ENCODE measurements at places on chromosomes 1 and 21.

DNA sequence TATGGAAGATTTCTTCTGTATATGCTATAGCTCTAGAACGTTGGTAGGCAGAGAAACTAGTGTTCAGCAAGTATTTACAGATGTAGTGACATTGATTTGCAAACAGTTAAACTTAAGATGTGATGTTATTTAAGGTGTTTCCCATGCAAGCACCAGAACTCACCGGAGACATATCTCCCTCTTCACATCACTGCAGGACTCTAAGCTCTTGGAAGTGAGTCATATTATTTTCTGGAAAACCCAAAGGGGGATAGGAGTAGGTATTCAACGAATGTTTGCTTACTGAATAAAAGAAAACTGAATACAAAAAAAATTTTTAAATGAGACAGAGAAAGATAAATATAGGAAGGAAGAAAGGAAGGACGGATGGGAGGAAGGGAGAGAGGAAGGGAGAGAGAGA lies 25.0 kb downstream of the RGS4 start:
- no peaks in the 10 kb centered on the region for H3K4me1 ChIP-seq
- no peak overlapping the region for H3K4me3 ChIP-seq
- no peak for DNase-seq
- no peaks in the 10 kb centered on the region for H3K27me3 ChIP-seq
- no peaks in the 10 kb centered on the region for H3K36me3 ChIP-seq

GRCh38 chr1:33161061-33161681 lies 20.7 kb downstream of the TRIM62 start:
- no peak overlapping the region for H3K4me3 ChIP-seq
- DNase-seq, result no peak
- H3K27ac ChIP-seq, result no peak overlapping the region
- no peaks in the 10 kb centered on the region for H3K36me3 ChIP-seq

DNA sequence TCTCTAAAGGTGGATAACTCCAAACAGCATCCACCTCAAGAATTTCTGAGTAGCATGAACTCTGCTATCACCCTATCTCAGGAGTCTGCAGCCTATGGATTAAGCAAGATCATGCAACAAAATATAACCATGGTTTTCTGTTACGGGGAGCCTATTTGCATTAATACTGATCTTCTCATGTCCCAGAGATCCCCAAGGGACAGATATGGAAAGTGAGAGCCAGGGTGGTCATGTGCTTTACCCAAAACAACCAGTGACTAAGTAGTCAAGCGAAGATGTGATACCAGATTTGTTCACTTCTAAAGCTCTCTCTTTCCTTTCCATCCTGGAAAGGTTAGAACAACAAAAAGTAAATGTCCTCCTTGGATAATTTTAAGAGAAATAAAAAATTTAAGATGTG lies 125.1 kb downstream of the PRRX1 start:
- H3K4me3 ChIP-seq, result no peak overlapping the region
- no peaks in the 10 kb centered on the region for H3K36me3 ChIP-seq
- peaks cover 5% of the 10 kb centered on the region for H3K27me3 ChIP-seq
- H3K4me1 ChIP-seq, result no peaks in the 10 kb centered on the region

GRCh38 chr1:246708166-246708565 lies 16.0 kb upstream of the SCCPDH start:
- no peaks in the 10 kb centered on the region for H3K36me3 ChIP-seq
- H3K27ac ChIP-seq, result no peak overlapping the region
- no peaks in the 10 kb centered on the region for H3K27me3 ChIP-seq
- peaks cover 15% of the 10 kb centered on the region for H3K4me1 ChIP-seq
- H3K4me3 ChIP-seq, result no peak overlapping the region
- DNase-seq, result no peak

DNA sequence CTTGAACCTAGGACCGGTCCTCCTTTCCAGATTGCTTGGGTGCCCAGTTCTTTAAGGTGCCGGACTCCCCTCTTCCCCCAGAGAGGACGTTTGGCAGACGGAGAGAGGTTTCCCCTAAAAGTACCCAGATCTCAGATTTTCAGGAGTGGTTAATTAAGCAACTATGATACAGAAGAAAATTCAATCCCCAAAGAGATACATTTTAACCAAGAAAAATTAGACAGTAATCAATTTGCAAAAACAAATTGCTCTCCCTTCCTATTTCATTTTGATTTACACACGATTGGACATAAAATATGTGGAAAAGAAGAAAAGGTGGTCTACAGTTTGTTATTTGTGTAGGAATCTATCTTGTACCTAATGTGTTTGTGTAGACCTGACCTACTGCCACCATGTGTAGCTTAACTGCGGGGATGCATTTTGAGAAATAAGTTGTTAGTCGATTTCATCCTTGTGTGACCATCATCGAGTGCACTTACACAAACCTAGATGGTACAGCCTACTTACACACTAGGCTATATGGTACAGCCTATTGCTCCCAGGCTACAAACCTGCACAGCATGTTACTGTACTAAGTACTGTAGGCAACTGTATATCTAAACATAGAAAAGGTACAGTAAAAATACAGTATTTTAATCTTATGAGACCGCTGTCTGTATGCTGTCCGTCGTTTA lies 755 bp downstream of the RPAP2 start:
- peak overlapping the region; percentile 94 for H3K27ac ChIP-seq
- peaks cover 32% of the 10 kb centered on the region for H3K36me3 ChIP-seq
- H3K4me3 ChIP-seq, result peak overlapping the region; percentile 98
- H3K4me1 ChIP-seq, result peaks cover 51% of the 10 kb centered on the region
- no peak for DNase-seq
- H3K27me3 ChIP-seq, result no peaks in the 10 kb centered on the region
